ENCODE measurements at places on chromosomes 7 and 10.

GRCh38 chr10:61397175-61397986 lies 55.8 kb downstream of the TMEM26 start:
- H3K27me3 ChIP-seq, result no peaks in the 10 kb centered on the region
- no peak overlapping the region for H3K4me3 ChIP-seq
- H3K36me3 ChIP-seq, result no peaks in the 10 kb centered on the region
- no peak for DNase-seq

- no peak overlapping the region for H3K4me3 ChIP-seq
- DNase-seq, result peak; percentile 25
- H3K27ac ChIP-seq, result no peak overlapping the region
Measured at GRCh38 chr10:98748298-98748697, 301.6 kb upstream of the HPS1 start.

DNA sequence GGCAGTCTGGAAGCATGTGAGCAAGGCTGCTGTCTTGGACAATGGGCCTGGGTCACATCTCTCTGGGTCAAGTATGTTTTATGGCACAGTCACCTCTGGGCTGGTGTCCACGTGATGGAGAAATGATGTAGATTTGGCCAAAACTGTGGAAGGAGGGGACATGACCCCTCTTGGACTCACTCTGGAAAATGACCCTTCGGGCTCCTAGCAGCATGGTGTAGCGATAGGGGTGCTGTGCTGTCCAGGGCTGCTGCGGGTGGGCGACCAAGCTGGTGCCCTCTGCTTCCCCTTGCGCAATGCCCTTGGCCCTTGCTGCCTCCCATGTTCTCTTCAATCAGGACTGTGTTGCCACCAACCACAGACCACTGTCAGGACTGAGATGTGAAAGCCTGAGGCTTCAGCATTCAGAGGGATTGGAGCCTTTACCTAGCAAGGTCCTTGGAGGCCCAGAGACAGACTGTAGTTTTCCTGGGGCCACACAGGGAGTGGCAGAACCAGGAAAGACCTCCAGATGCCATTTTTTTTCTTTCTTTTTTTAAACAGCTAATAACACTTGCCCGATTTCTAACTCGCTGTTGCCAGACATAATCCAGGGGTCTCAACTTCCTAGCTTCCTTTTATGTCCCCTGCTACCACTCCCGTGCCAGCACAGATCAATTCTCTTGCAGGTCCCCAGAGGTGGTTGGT lies 6.1 kb downstream of the CYP26A1 start:
- peaks cover 20% of the 10 kb centered on the region for H3K27me3 ChIP-seq
- H3K4me1 ChIP-seq, result peaks cover 7% of the 10 kb centered on the region
- no peak for DNase-seq
- no peak overlapping the region for H3K27ac ChIP-seq
- no peaks in the 10 kb centered on the region for H3K36me3 ChIP-seq
- H3K4me3 ChIP-seq, result no peak overlapping the region

DNA sequence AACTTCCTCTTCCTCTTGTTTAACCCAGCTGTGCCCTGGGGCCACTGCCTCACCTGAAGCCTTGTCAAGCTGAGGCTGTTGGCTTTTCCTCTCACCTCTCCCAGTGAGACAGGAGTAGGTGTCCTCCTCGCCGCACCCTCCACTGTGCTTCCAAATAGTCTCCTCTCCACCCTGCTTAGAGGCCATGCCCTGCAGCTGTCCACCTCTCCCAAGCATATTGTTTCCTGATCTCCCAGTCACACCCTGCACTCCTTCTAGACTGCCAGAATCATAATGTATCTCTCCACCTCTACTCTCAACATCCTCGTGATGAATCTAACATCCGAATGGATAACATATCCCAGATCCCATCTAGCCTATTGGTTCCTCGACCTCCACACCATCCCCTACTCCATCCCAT lies 196.3 kb upstream of the GHITM start:
- H3K27me3 ChIP-seq, result peaks cover 1% of the 10 kb centered on the region
- DNase-seq, result no peak
- no peaks in the 10 kb centered on the region for H3K36me3 ChIP-seq
- H3K27ac ChIP-seq, result no peak overlapping the region
- H3K4me1 ChIP-seq, result peaks cover 2% of the 10 kb centered on the region

- no peaks in the 10 kb centered on the region for H3K4me1 ChIP-seq
- no peak overlapping the region for H3K27ac ChIP-seq
Measured at GRCh38 chr10:31770307-31770902, 158.2 kb downstream of the ARHGAP12 start.

DNA sequence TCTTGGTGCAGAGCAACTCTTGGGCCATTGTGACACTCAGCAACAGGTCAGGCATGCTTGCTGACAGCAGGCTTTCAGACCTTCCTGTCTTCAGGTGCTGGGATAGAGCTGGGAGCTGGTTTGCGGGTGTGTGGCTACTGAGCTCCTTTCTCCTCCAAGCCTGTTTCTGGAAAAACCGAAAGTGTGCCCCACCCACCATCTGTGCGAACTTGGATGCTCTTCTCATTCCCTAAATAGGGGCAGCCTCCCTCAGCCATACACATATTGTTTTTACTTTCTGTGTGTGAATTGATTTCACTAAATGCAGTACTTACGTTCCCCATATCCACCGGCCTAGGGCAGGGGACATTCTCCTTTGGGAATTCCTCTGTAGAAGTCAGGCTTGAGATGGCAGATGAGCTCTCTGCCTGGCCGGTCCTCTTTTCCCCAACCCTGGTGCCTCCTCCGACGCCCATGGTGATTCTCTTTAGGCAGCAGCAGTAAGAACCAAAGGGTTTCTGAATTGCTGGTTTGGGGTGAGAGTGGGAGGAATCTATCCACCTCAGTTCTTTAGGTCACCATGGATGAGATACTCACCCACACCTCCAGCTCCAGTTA lies 6.3 kb upstream of the NEUROG3 start:
- H3K4me1 ChIP-seq, result peaks cover 12% of the 10 kb centered on the region
- no peak overlapping the region for H3K27ac ChIP-seq
- H3K27me3 ChIP-seq, result peaks cover 64% of the 10 kb centered on the region
- DNase-seq, result no peak

- H3K4me3 ChIP-seq, result no peak overlapping the region
- H3K36me3 ChIP-seq, result no peaks in the 10 kb centered on the region
- DNase-seq, result no peak
- H3K27me3 ChIP-seq, result no peaks in the 10 kb centered on the region
- H3K27ac ChIP-seq, result no peak overlapping the region
Measured at GRCh38 chr10:130961506-130962239, 349.8 kb downstream of the TCERG1L start.

GRCh38 chr7:4067476-4067760 lies 614.7 kb upstream of the FOXK1 start:
- no peak for DNase-seq
- H3K4me1 ChIP-seq, result no peaks in the 10 kb centered on the region
- H3K4me3 ChIP-seq, result no peak overlapping the region

DNA sequence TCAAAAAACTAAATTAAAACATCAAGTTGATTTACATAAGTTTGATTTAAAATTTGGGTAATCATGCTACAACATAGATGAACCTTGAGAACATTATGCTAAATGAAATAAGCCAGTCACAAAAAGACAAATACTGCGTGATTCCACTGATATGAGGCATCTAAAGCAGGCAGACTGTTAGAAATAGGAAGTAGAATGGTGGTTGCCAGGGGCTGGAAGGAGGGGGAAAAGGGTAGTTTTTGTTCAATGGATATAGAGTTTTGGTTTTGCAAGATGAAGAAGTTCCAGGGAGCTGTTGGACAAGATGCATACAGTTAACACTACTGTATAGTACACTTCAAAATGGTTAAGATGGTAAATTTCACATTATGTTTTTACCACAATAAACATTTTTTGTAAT lies 45.0 kb upstream of the IFRD1 start:
- no peaks in the 10 kb centered on the region for H3K4me1 ChIP-seq
- no peak overlapping the region for H3K4me3 ChIP-seq
- no peak for DNase-seq
- no peaks in the 10 kb centered on the region for H3K36me3 ChIP-seq

DNA sequence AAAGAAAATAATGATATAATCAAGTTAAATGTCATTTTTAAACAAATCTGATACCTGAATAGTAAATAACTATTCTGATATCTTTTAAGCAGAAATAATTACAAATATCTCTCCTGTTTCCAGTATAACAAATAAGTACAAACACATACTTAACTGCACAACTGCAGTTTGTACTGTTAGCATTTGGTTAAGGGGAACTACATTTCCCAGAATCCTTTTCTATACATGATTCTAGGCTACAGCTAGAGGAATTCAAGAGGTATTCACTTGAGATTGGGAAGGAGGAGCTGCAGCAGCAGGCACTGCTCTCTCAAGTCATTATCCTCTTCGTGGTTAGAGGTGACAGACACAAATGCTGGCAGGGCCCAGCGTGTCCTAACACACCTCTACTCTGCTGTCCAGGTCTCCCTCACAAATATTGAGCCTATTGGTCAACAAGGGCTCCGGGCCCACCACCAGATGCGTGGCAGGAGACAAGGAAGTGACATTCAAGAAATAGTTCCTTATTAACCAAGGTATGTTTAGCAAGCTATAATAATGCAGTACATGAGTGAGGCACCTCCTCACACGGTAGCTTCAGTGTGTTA lies 255.1 kb upstream of the MKLN1 start:
- H3K36me3 ChIP-seq, result no peaks in the 10 kb centered on the region
- H3K27ac ChIP-seq, result no peak overlapping the region
- no peaks in the 10 kb centered on the region for H3K4me1 ChIP-seq
- H3K27me3 ChIP-seq, result no peaks in the 10 kb centered on the region

GRCh38 chr7:156026603-156027002 lies 214.3 kb upstream of the SHH start:
- H3K27ac ChIP-seq, result no peak overlapping the region
- H3K4me1 ChIP-seq, result no peaks in the 10 kb centered on the region
- no peaks in the 10 kb centered on the region for H3K27me3 ChIP-seq
- DNase-seq, result no peak

DNA sequence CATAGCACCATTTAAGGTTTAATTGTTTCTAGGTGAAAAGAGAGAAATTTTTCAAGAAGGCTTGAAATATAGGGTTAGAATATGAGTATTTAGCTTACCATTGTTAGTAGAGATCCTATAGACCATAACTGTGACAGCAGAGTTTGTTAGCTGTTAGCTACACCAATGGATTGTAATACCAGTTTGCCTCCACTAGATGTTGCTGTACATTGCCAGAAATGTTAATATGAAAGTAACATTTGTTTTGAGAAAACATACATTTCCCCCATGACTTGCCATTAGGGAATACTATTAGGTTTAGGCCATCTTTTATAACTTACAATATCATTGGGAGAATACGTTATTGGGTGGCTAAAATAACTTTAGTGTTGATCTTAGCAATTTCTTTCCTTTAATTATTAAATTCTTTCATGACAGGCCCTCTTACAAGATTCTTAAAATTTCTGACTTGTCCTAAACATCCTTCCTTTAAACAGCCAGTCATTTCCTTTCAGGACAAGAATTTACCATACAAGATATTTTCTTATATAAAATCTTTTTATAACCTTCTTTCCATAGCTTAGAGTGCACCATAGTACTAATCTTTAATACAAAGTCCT lies 39.5 kb downstream of the ZNF117 start:
- no peak overlapping the region for H3K4me3 ChIP-seq
- DNase-seq, result no peak
- H3K27ac ChIP-seq, result no peak overlapping the region
- no peaks in the 10 kb centered on the region for H3K36me3 ChIP-seq

DNA sequence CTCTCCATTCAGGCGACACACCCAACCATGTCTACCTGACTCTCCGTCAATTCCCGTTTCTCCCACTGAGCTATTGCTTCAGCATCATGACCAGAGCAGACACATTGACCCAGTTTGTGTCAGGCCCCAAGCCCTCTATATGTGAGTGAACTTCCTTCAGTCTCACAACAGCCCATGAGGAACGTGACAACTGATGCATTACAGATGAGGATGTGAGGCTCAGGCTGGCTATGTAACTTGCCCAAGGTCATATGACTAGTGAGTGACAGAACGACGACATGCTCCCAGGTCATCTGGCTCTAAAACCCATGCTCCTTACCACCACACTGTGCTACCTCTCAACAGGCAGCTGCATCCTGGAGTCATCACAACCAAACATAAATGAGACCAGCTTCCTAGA lies 3.7 kb downstream of the TMEM140 start:
- H3K4me1 ChIP-seq, result no peaks in the 10 kb centered on the region
- H3K4me3 ChIP-seq, result no peak overlapping the region
- DNase-seq, result no peak
- no peak overlapping the region for H3K27ac ChIP-seq
- H3K36me3 ChIP-seq, result no peaks in the 10 kb centered on the region

GRCh38 chr7:140940898-140941297 lies 16.2 kb upstream of the BRAF start:
- no peaks in the 10 kb centered on the region for H3K36me3 ChIP-seq
- no peak for DNase-seq
- H3K4me1 ChIP-seq, result no peaks in the 10 kb centered on the region
- no peak overlapping the region for H3K27ac ChIP-seq
- no peak overlapping the region for H3K4me3 ChIP-seq

DNA sequence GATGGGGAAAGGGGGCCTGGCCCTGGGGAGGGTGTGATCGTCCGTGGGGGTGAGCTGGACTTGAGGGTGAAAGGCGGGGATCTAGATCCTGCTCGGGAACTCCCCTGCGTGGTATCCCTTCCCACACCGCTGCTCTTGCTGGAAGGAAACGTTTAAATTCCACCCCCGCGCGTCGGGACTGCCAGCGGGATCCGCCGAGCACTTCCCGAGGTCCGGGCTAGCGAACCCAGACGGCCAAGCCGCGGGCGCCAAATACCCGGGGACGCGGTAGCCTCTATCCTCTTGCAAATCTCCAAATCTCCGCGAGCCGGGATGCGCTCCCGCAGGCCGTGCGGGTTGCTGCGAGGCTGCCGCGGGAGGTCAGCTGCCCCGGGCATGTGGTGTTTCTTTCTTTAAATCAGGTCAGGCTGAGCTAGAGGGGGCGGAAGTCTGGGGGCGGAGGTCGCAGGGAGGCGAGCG lies 904 bp downstream of the NPTX2 start:
- no peaks in the 10 kb centered on the region for H3K4me1 ChIP-seq
- H3K27me3 ChIP-seq, result peaks cover 16% of the 10 kb centered on the region
- no peak overlapping the region for H3K27ac ChIP-seq
- peak overlapping the region; percentile 54 for H3K4me3 ChIP-seq
- no peak for DNase-seq

GRCh38 chr7:36119005-36119706 lies 33.9 kb upstream of the EEPD1 start:
- no peak for DNase-seq
- no peaks in the 10 kb centered on the region for H3K4me1 ChIP-seq
- H3K27ac ChIP-seq, result no peak overlapping the region
- H3K4me3 ChIP-seq, result no peak overlapping the region
- H3K27me3 ChIP-seq, result no peaks in the 10 kb centered on the region
- no peaks in the 10 kb centered on the region for H3K36me3 ChIP-seq

DNA sequence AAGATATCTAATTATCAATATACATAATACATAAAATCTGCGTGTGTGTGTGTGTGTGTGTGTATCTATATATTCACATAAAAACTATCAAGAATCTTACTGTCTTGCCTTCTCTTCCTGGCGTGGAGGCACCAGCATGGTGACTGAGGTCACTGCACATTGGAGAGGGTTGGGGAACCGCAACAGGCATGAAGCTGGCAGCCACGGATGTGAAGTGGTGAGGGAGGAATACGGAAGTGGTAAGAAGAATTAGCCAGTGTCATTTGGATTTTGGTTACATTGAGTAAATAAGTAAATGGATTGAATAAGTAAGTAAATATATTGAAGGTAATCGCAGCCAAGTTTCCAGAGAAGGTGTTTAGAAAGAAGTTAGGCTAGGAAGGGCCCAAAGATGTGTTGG lies 85.1 kb downstream of the TRIM24 start:
- no peak overlapping the region for H3K4me3 ChIP-seq
- H3K4me1 ChIP-seq, result no peaks in the 10 kb centered on the region
- H3K27ac ChIP-seq, result no peak overlapping the region

GRCh38 chr10:103463499-103463898 lies 4.8 kb upstream of the CALHM1 start:
- no peak overlapping the region for H3K27ac ChIP-seq
- H3K27me3 ChIP-seq, result no peaks in the 10 kb centered on the region
- 0 out of 2 replicates have a peak, but pooled peaks cover 2% of the 10 kb centered on the region for H3K4me1 ChIP-seq
- no peaks in the 10 kb centered on the region for H3K36me3 ChIP-seq
- no peak for DNase-seq
